ENCODE measurements at places on chromosomes 7 and 10.

DNA sequence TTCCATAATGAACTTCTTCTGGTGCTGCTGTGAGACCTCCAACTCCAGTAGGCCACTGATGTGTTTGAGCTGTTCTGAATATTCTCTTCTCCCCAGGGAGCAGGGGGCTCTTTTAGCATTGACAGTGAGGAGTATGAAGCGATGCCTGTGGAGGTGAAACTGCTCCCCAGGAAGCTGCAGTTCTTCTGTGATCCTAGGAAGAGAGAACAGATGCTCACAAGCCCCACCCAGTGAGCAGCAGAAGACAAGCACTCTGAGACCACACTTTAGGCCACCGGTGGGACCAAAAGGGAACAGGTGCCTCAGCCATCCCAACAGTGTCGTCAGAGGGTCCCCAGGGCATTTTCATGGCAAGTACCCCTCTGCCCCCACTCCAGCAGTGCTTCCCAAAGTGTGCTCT lies 49.3 kb downstream of the DENND11 start:
- no peak for DNase-seq

- no peak for DNase-seq
Observed at GRCh38 chr7:98300595-98301372, 19.3 kb downstream of the BRI3 start.

DNA sequence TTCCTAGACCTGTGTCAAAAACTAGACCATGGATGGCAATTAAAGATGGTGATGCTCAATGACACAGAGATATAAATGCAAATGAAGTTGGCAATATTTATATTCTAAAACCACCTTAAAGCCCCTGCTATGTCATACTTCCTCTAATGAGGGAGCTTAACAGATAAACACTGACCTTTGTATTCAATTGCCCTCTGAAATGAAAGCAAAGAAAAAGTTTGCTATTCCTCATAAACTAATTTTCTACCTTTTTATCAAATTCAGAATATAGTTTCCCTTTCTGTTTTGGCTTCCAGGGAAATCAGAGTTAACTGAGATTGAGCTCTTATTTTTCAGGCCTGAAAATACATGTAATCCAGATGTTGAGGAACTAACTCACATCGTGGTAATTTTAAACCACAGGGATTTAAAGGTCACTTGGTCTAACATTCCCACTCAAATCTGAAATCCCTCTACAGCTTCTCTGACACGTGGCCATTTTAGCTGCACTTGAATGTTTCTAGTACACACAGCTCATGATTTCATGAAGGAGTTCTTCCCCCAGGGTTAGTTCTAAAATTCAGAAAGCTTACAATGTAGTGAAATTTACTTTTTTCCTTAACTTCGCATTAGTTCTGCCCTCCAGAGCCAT lies 37.9 kb upstream of the ABCB5 start:
- DNase-seq: no peak

- DNase-seq: no peak
Observed at GRCh38 chr10:50651808-50652207, 28.1 kb upstream of the SGMS1 start.

- DNase-seq: no peak
Observed at GRCh38 chr7:115363916-115364315, 442.0 kb downstream of the MDFIC start.

DNA sequence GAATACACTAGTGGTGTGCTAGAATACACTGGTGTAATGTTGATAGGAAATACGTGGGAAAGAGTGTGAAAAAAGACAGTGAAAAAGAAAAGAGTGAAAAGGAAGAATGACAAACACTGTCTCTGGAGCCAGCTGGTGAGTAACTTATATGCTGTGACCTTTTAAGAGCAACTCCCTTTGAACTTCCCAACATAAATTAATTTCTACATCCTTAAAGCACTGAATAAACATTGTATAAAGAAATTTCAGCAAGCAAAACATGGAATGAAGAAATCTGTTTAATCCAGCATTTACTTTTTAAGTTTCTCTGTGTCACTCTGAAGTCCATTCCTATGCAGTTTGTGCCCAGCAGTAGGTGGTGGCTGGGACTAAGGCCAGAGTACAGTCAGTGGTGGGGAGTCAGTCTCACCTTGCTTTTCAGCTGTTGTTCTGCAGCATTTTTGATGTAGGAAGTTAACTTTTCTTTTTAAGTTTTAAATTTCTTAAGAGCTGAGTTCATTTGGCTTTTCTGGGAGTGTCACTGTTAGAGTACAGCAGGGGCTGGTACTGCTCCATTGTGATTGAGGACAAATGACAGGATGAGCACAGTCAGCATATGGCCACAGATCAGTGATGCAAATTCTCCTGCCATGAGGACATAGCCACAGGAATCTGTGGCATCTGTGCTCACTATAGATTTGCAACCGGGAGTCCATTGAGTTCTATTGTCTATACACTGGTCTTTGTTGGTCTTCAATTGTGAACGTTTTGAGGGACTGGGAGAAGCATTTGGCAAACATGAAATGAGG lies 321.8 kb downstream of the ZNF248 start:
- DNase-seq: no peak

DNA sequence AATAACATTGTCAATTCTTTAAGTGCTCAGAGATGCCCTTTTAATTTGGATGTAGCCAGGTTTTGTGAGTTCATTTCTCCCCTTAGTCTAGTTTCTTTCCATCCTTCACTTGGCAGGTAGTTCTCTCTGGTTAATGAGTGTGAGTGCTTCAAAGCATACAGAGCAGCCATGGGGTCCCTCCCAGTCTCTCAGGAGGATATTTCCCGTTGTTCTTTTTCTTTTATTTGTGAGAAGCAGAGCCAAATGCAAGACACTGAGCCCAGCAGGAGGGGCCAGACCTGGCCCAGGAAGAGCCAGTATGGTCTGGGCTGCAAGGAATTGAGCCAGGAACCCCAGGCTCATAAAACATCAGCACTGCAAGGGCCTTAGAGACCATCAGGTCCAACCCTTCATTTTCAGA lies 52.4 kb downstream of the PLCE1 start:
- DNase-seq: no peak

GRCh38 chr7:86949779-86950260 lies 109.6 kb downstream of the ELAPOR2 start:
- DNase-seq: no peak

- peak; percentile 15 for DNase-seq
Observed at GRCh38 chr10:110460111-110460809, 37.4 kb upstream of the DUSP5 start.

Data from CD8-positive, alpha-beta memory T cell (primary cell).